ENCODE measurements at places on chromosomes 2 and 18.

DNA sequence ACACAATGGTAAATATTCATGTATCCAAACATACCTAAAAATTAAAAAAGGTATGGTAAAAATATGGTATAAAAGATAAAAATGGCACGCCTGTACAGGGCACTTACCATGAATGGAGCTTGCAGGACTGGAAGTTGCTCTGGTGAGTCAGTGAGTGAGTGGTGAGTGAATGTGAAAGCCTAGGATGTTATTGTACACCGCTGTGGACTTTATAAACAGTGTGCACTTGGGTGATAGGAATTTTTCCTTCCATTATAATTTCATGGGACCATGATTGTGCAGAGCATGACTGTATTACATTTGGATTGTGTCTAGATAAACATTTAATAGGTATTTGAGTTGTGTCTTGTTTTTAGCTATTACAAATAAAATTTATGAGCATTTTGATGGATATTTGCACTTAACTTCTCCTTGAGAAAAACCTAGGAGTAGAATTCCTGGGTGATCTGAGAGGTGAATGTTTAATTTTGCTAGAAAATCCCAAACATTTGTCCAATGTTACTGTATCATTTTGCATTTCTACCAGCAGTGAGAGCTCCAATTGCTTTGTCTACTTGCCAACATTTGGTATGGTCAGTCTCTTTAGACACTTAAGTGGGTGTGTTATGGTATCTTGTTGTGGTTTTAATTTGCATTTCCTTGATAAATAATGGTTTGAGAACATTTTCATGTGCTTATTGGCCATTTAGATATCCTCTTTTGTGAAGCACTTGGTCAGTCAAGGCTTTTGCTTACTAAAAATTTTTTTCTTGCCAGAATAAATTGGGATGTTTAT lies 81.7 kb downstream of the BCL2L11 start:
- DNase-seq, result no peak

GRCh38 chr2:25304826-25305596 lies 36.7 kb downstream of the DNMT3A start:
- peak; percentile 47 for DNase-seq

- peak; percentile 95 for DNase-seq
Measured at GRCh38 chr2:71157124-71157793, 26.8 kb downstream of the MPHOSPH10 start.

- no peak for DNase-seq
Measured at GRCh38 chr2:134244086-134244485, 9.8 kb upstream of the MGAT5 start.

- DNase-seq, result no peak
Measured at GRCh38 chr2:25050128-25050527, 8.3 kb downstream of the EFR3B start.

DNA sequence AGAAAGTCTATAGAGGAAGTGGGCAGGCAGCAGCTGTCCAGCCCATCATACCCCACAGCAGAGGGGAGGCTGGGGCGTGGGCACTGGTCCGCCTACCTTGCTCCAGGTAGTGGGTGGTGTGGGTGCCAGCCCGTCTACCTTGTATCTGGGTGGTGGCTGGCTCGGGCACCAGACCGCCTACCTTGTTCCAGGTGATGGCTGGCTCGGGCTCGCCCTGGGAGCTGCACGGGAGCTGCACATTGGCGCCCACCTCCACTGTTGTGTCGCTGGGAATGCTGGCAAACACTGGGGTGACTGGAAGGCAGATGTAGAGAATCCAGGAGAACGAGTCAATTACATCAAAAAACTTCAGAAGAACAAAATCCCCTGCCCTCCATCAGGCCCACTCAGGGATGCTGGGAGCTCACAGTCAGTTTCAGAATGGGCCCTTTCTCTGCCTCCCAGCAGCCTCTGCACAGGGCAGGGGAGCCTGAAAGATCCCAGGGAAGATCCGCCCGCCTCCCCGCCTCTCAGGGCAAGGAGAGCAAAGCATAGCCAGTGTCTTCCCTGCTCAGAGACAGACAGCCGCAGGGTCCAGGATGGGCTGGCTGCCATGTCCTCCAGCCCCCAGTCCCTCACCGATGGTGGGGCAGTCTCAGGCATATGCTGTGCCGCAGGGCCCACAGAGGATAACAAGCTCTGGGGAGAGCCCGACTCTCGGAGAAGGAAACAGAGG lies 82.3 kb downstream of the PXDN start:
- no peak for DNase-seq

DNA sequence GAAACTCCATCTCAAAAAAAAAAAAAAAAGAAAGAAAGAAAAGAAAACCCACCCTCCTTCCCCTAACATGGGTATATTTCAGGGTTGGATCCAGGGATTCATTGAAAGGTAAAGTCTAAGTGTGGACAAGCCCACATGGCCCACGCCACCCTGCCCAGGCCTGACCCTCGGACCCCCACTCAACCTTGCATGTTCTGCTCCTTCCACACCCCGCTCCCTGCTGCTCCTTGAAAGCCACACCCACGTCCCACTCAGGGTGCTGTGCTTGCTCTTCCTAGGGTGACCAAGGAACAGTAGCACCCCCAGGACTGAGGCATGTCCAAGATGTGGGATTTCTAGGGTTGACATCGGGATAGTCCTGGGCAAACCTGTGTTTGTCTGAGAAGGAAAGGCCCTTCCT lies 172.7 kb upstream of the MYCN start:
- DNase-seq, result no peak

DNA sequence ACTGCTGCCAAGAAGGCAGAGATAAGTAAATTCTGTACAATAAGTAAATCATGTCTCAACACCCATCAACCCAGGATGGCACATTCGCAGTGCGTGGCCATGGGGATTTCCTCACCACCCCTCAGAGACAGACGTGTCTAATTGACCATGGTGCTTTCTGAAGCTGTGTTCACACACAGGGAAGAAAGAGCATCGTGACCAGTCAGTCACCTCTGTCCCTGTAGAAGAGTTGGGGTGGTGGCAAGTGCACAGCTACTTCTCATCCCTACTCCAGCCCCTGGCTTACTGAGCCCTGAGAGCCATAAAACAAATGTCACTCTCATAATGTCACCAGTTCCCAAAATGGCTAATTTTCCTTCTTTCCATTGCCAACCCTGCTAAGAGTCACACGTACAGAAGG lies 31.3 kb upstream of the MLPH start:
- DNase-seq, result no peak

DNA sequence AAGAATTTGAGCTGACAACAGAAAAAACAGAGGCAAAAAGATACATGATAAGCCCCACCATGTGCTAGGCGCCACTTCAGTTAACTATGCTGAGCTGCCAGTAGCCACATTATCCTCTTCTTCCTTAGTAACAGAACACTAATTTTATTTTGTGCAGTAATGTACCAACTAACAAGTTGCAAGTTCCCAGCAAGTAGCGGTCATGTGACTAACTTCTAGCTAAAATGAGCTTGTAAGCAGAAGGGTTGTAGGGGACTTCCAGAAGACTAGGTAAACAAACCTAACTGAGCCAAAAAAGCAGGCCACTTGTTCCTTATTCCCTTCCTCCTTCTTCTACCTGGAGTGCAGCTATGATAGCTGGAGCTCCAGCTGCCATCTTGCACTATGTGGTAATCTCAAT lies 75.5 kb downstream of the DTNB start:
- DNase-seq, result no peak

DNA sequence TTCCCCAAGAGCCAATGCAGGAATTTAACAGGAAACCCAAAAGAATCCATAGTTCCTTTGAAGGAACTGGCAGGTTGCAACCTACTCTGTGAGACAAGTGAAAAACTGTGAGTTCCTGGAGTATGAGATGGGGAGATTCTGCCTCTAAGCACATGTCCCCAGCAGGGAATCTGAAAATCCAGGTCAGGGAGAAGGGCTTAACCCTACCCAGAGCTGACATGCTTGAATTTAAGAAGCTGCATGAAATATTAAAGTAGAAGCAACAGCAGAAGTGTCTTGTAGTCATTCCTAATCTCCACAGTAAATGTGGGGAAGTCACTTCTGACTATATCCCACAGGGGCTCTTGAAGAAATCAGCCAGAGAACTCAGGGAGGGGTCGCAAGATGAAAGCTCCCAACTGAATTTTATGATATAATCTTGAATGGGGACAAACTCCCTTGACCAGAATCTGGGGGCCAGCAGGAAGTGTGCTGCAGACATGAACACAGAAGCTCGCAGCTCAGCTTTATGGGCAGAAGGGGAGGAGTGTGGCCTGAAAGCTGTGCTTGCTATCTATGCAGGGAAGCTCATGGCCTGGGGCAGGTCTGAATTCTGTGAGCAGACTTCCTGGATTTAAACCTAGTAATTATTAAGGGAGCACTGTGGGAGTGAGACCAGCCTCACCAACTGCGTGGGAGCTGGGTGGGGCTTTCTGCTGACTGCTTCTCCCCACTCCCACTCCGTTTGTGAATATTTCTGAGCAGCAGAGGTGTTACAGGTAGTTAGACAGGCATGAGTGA lies 184.1 kb upstream of the KYNU start:
- peak; percentile 20 for DNase-seq

GRCh38 chr18:41731884-41732283 lies 223.2 kb upstream of the PIK3C3 start:
- DNase-seq, result no peak

Data from NCI-H82 (cell line).